ENCODE measurements at places on chromosomes 1 and 21.

GRCh38 chr1:226982451-226983177 is 42.5 kb downstream of the COQ8A start:
- DNase-seq, result no peak

- no peak for DNase-seq
These were observed 1.4 kb downstream of the KLHDC7A start for GRCh38 chr1:18481921-18482701.

- no peak for DNase-seq
These were observed 44.5 kb downstream of the HIVEP3 start for GRCh38 chr1:41874151-41874719.

GRCh38 chr1:218353656-218354055 is 8.5 kb downstream of the TGFB2 start:
- no peak for DNase-seq

GRCh38 chr21:25329227-25329825 is 278.0 kb downstream of the MRPL39 start:
- DNase-seq, result peak; percentile 91
